ENCODE measurements at places on chromosomes 7 and 10. TPM values are rescaled to one million over a fixed set of nuclear protein-coding genes. Genes with fewer than 3 reads are reported as not detected.

DNA sequence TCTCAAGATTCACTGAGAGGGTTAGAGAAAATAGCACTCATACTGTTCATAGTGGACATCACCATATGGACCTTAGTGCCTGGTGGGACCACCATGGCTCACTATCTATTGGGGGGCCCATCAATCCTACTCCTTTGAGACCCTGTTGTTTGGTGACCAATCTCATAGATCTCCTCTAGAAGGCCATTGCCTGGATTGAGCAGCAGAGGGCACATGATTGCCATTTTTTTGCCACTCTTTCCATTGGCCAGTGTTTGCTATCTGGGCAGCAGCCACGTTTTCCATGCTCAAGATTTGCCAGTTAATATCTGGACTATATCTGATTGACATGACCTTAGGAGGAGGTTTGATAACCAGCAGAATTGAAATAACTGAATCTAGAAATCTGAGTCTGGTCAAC lies 244.5 kb downstream of the ITGB1 start:
- no peak for DNase-seq

DNA sequence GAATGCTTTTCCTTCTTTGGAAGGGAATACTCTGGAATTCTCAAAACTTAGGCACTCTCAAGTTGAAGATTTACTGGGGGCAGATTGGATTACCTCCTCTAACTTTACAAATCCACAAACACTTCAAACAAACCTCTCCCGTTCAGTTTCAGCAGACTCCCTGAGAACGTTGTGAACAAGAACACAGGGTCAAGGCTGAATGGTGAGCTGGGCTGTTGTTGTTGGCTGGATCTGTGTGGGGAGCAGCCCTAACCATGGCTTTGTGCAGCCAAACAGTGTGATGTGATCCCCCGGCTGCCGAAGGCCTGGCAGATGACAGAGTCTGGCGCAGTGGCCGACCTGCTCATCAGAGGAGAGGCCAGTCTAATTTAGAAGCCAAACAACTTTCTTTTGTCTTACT lies 93.1 kb downstream of the BMPER start:
- DNase-seq: no peak

Gene FRMD4A
- 105 TPM for total RNA-seq

GRCh38 chr10:123039632-123039930 lies 30.8 kb downstream of the ACADSB start:
- no peak for DNase-seq

- DNase-seq: peak; percentile 54
Measured at GRCh38 chr10:63765126-63765525, 243.9 kb downstream of the REEP3 start.

- DNase-seq: no peak
Measured at GRCh38 chr7:379456-380138, 89.6 kb downstream of the FOXL3 start.

DNA sequence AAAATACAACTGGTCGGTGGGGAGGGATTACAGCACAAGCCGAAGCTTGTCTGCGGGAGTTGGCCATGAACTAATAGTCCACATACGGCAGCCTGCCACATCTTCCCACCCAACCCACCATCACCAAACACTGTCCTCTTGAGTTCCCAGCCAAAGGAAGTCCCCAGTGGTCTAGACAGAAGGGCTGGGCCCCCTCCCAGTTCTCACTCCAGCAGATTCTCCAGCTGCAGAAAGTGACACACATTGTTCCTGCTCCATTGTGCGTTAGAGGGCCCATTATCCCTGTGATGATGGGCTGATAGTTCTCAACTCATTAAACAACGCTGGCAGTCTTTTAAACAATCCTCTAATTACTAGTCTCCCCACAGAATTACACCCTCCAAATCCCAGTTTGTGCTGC lies 148.0 kb downstream of the FGFR2 start:
- DNase-seq: no peak

- no peak for DNase-seq
Measured at GRCh38 chr10:97069026-97069425, 116.7 kb downstream of the SLIT1 start.

Gene TSPAN14
- 70.9 TPM for total RNA-seq

Gene NPFFR1
- total RNA-seq: not detected

DNA sequence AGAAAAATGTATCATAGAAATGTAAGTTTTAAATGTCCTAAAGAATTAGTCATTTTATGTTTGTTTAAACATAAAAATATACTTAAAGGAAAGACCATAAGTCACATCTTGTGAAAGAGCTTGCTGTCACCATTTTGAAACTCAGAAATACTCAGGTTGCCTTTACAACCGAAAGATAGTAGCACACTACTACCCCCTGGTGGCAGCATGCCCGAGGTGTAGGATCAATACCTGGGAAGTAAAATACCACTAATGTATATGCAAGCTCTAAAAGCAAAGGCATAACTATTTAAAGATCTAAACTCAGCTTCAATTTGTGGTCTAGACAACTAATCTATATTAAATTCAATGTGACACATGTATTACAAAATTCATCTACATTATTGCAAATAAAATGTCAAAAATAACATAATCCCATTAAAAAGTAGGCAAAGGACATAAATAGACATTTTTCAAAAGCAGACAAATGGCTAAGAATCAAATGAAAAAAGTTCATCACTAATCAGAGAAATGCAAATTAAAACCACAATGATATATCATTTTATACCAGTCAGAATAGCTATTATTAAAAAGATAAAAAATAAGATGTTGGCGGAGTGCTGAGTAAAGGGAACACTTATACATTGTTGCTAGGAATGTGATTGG lies 47.7 kb upstream of the FGL2 start:
- peak; percentile 55 for DNase-seq

DNA sequence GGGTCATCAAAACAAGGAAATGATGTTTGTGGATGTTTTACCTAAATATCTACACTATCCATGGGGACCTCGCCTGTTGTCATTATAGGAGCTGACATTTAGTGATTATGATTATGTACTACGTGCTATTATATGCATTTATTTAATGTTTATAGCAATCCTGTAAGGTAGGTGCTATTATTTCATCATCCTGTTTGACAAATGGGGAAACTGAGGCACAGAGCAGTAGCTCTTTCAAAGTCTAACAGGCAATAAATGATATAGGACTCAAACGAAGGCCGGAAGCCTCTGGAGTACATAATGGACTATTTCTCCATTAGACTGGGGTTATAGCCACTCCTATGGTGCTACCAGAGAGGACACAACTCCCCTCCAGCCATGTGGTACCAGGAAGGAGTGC lies 60.6 kb upstream of the KDM7A start:
- DNase-seq: no peak

Gene CALHM3
- 0.18 TPM for total RNA-seq

- no peak for DNase-seq
Measured at GRCh38 chr7:126718419-126718818, 534.3 kb downstream of the GRM8 start.

Gene DNAJC1
- total RNA-seq: 25.5 TPM

Gene TMEM26
- total RNA-seq: not detected

Gene DKK1
- 2,048 TPM for total RNA-seq

GRCh38 chr7:71264005-71264404 lies 132.1 kb downstream of the GALNT17 start:
- DNase-seq: no peak

GRCh38 chr7:42858570-42858969 lies 53.3 kb downstream of the C7orf25 start:
- DNase-seq: peak; percentile 34

Gene MDFIC
- 33.5 TPM for total RNA-seq

Gene COBL
- not detected for total RNA-seq

Gene GGCT
- 21.6 TPM for total RNA-seq

Gene ANXA8
- 0.45 TPM for total RNA-seq

Gene PDZD7
- 2.2 TPM for total RNA-seq

Gene DGKI
- total RNA-seq: 1.9 TPM

GRCh38 chr7:5997210-5997808 lies 11.5 kb downstream of the PMS2 start:
- DNase-seq: peak; percentile 49

Gene SLC29A4
- 1.7 TPM for total RNA-seq

GRCh38 chr7:108077709-108078108 lies 52.5 kb downstream of the LAMB4 start:
- DNase-seq: no peak

Gene CTAGE15
- not detected for total RNA-seq

DNA sequence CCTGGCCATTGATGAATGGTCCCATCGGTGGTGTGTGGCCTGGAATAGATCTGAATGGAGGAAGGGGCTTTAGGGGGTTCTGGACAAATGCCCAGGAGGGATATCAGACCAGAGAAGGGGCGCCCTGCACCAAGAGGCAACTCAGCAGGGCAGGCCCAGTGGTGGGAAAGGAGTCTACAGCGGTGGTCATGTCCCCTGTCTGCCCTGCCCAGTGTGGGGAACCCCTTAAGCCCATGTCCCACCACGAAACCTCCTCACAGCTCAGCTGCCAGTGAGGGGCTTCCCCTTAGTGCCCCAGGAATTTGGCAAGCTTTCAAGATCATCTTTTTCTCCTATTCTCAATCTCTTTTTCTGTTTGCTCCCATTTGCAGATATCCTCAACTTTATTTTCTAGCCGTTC lies 14.1 kb upstream of the CCSER2 start:
- no peak for DNase-seq

DNA sequence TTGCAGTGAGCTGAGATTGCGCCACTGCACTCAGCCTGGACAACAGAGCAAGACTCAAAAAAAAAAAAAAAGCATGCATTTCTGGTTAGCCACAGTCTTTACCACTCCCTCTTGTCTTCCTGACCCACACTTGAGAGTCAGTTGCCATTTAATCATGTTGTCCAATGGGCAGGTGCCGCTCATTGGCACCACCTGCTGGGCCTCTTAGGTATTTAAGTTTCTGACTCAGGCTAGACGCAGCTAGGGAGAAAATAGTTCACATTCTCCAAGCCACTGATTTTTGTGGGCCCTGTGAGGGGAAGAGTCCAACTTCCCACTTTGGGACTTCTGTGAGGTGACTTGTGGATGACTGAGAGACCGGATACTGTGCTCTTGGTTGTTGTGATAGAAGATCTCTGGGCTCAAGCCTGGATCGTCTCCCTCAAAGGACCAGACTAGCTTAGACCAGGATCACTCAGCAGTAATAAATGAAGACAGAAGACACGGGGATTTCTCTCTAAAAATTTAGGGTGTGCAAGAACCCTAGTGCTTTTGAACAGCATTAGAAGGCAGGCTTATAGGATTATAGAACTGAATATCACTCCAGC lies 26.8 kb upstream of the SORCS3 start:
- DNase-seq: peak; percentile 24

DNA sequence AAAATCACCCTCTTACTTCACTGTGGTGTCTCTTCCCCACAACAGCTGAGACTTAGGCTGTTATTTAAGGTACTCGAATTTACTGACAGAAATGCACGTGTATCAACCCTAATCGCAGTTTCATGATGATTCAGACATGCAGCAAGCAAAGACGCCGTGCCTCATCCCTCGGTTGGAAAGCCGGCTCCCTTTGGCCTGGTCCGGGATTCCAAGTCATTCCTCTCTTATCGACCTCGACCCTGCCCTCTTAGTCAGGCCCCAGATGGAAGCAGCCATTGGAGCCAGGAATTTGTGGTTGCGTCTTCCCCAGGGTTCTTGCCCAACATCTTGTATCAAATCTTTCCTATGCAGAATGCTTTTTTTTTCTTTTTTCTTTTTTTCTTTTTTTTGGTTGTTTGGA lies 229.5 kb downstream of the GATA3 start:
- DNase-seq: no peak

DNA sequence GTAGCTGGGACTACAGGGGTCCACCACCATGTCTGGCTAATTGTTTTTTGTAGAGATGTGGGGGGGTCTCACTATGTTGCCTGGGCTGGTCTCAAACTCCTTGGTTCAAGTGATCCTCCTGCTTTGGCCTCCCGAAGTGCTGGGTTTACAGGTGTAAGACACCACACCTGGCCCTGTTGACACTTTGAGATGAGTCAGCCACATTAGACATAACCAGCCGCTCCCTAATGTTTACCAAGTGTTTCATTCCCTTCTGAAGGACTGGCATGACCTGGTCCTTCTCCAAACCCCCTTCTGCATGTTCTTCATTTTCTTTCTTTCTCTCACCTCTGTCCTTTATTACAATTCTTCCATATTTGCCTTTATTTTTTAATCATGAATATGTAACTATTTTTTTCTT lies 67.8 kb downstream of the TAF3 start:
- no peak for DNase-seq

DNA sequence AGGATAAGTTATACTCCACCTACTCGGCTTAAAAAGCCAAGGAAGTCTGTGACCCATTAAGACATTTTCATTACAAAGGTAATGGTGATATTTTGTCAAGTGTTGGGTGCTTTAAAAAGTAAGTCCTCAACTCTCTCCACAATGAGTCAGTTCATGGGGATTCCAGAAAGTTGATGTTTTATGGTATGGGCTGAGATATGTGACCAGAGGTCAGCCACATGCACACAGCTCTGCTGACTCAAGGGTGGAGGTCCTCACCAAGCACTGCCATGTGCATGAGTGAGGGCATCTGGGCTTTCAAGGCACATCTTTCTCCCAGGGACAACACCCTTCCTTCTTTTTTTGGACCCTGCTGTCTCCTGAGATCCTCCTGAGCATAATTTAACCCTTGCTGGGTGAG lies 292.9 kb downstream of the PTEN start:
- DNase-seq: peak; percentile 82

Gene TRIM50
- not detected for total RNA-seq

Gene CCDC126
- total RNA-seq: 6.0 TPM

DNA sequence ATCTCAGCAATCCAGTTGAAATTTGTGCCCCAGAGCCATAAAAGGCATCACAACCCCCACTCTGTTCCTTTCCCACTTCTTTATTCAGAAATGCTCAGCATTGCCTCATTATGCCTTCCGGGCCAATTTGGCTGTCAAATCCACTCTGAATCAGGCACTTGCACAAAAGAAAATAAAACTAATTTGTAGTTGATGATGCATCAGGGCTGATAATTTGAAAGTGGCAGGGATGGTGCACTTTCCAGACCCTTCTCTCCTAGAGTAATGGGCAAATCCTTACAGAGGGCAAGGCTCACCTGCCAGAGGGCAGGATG lies 147.9 kb upstream of the PDE1C start:
- no peak for DNase-seq

- DNase-seq: no peak
Measured at GRCh38 chr10:132891368-132891767, 51.0 kb downstream of the CFAP46 start.

GRCh38 chr7:1525409-1525808 lies 5.1 kb upstream of the MAFK start:
- no peak for DNase-seq

- DNase-seq: no peak
Measured at GRCh38 chr10:22597138-22597537, 117.2 kb downstream of the PIP4K2A start.

GRCh38 chr10:102775935-102776669 lies 32.4 kb downstream of the WBP1L start:
- DNase-seq: peak; percentile 26

Gene OGDH
- 73.9 TPM for total RNA-seq

Gene PAPOLB
- total RNA-seq: not detected

DNA sequence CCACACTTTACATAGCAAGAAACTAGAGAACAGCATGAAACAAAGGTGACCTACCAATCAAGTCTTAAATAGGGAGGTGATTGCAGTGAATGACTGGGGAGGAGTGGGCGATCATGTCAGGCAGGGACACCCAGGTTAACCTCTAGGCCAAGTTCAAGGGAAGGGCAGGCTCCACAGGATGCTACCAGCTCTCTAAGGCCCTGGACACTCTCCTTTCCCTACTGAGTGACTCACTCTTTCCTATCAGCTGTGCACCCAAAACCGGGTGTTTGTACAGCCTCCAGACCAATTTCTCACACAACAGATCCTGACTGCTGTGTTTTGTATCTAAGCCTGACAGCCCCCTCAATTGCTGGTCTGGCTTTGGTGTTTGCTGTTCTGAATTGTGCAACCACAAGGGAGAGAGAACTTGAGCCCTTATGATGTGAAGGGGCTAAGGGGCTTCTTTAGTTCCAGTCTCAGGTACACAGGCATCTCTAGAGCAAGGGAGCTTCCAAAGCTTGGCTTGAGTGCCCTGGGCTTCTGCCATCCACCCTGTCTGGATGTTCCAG lies 107.8 kb downstream of the TBXAS1 start:
- peak; percentile 20 for DNase-seq

Data from HFFc6 (cell line).